ENCODE measurements at places on chromosomes 7 and 10.
A peak's percentile ranks its signal among the peaks of the same experiment; 100 is the strongest.

DNA sequence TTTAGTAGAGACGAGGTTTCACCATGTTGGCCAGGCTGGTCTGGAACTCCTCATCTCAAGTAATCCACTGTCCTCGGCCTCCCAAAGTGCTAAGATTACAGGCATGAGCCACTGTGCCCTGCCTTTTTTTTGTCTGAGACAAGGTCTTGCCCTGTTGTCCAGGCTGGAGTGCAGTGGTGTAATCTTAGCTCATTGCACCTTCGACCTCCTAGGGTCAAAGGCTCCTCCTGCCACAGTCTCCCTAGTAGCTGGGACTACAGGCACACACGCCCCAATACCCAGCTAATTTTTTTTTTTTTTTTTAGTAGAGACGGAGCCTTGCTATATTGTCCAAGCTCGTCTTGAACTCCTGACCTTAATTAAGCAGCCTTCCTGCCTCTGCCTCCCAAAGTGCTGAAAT, 26.8 kb upstream of the SUPV3L1 start:
- no peak for DNase-seq

DNA sequence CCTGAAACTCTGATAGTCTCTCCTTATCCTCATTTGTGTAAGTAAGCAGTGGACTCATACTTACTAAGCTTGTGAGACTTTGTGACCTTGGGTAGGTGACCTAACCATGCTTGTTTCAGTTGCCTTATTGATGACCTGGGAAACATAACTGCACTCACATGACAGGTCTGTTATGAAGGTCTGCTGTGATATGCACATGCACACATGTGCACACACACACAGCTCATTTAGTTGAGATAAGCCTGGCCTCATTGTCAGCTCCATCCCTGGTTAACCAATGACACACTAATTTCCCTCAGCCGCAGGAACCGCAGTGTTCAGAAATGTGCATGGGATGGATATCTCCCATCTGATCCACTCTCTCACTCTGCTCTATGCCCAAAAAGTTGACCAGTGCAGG, 177.2 kb downstream of the GPAM start:
- DNase-seq = no peak

- no peak for DNase-seq
These were observed 891.1 kb upstream of the GHITM start for GRCh38 chr10:83248106-83248631.

- DNase-seq = peak; percentile 57
These were observed 222.2 kb upstream of the SH2B2 start for GRCh38 chr7:102064361-102065025.

DNA sequence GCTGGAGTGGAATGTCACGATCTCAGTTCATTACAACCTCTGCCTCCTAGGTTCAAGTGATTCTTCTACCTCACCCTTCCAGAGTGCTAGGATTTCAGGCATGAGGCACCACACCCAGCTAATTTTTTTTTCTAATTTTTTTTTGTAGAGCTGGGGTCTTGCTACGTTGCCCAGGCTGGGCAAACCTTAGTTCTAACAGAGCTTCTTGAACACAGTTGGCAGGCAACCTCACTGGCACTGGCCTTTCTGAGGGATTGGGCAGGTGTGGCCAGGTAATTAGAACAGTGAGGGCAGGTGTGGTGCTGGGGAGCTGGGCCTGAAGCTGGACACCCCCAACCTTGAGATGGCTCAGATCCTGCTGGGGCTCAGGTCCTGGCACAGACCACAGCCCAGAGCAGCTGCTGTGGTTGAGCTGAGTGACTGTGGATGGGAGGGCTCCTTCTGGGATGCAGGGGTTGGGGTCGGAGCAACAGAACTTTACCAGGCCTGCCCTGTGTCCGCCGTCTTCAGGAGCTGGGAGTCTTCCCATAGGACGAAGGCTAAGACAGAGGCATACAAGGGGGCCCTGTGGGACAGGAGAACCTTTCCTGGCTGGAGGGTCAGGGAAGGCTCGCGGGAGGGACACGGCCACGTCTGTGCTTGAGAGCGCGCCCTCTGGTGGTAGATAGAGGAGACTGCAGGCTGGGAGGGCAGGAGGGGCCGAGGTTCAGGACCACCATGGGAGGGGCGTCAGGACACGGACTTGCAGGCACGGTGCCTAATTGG, 48.2 kb downstream of the COL26A1 start:
- DNase-seq = no peak

DNA sequence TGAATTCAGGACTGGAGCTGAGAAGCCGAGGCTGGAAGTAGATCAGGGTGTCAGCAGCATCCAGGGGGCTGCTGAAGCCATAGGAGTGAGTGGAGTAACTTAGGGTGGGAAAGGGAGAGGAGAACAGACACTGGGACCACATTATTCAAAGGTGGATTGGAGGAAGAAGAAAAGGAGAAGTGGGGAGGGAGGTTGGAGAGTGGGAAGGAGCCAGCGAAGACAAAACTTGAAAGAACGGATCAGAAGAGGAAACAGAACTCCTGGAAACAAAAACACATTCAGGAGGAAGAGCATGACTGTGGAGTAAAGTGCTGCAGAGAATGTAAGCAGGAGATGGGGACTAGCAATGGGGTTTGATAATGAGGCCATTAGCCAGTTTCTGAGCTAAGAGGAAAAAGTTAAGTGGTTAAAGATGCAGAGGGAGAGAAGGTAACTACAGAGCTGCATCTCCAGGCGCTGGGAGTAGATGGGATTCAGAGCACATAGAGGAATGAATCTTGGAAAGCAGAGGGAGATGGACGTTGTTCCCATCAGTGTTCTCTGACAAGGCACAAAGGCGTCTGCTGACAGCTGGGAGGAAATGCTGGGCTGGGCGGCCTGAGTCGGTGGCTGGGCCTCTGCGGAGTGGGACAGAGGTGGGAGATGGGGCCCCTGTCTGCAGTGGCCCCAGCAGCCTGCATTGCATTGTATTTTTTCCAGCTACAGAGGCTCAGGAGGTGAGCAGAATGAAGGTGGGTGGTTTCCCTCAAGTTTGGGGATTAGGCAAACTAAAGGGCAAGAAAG, 63.1 kb upstream of the LEP start:
- no peak for DNase-seq

GRCh38 chr10:19817231-19817933, 1.1 kb downstream of the PLXDC2 start:
- DNase-seq = no peak

DNA sequence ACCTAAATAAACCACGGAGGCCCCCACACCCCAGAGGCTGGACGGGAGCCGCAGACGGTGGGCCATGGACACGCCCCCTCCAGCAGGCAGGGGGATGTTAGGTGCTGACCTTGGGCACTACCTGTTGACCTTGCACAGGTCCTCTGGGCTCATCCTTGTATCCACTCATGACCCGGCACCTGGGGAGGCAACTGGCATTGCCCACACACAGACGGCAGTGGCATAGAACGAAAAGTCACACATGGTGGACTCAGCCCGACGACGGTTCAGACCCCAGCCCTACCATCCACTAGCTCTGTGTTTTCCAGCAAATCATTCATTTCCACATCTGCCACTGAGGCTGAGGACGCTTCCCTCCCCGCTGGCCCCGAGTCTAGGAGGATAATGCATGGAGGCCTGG, 247.7 kb upstream of the PPP2R2D start:
- no peak for DNase-seq

GRCh38 chr10:35327790-35328403, 8.4 kb upstream of the CCNY start:
- DNase-seq = no peak

GRCh38 chr7:6197801-6198551, 74.4 kb downstream of the CYTH3 start:
- DNase-seq = no peak

- DNase-seq = no peak
These were observed 40.9 kb downstream of the PRPF18 start for GRCh38 chr10:13627459-13628310.

- DNase-seq = no peak
These were observed 80.4 kb upstream of the CALN1 start for GRCh38 chr7:72492461-72493065.

- peak; percentile 75 for DNase-seq
These were observed 115.8 kb downstream of the SORBS1 start for GRCh38 chr10:95445223-95445836.

- DNase-seq = no peak
These were observed 25.9 kb downstream of the RGS10 start for GRCh38 chr10:119516381-119517234.

DNA sequence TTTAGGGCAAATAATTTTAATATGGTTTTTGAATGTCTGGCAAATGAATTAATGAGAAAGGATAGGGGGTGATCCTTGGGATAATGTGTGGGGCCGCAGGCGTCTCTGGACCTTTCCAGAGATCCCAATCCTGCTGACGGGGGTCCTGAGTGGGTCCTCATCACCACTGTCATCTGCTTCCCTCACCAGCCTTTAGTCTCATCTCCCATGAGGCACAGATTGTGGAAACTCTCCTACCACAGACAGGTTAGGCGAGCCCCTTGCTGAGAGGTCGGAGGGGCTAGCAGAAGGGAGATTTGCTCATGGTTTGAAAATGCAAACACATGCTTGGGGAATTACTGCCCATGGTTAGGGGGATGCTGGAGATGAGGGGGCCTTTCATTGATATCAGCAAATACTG, 484.6 kb downstream of the RPS24 start:
- DNase-seq = no peak

DNA sequence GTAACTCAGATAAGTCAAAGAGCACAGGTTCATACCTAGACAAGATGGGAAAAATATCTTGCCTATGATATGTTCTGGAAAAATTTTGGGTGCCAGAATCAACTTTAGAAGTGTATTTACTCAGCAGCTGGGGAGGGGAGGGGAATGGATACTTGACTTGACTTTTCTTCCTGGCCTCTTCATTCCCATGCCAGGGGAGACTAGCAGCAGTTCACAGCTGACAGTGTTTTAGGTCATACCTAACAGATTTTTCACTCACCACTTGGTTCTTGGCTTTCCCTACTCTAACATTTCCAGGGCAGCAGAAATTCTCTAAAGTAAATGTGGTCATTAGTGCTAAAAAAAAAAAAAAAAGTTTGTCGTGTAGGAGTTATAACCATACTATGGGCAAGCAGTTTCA, 46.3 kb downstream of the TAS2R16 start:
- DNase-seq = no peak

DNA sequence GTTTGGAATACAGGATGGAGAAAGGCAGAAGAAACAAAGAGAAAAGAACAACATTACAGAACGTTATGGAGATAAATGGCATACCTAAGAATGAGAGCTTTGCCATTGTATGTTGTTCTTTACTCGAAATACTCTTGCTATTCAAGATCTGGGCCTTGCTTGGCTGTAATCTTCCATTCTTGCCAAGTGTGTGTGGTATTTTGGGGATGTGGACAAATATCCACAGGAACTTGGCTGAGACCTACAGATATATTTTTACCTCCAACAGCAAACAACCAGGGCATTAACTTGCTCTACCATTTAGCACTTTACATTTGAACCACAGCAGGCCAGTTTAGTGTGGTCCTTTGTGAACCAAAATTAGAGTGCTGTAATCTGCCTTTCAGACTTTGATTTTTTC, 76.3 kb downstream of the DKK1 start:
- no peak for DNase-seq

DNA sequence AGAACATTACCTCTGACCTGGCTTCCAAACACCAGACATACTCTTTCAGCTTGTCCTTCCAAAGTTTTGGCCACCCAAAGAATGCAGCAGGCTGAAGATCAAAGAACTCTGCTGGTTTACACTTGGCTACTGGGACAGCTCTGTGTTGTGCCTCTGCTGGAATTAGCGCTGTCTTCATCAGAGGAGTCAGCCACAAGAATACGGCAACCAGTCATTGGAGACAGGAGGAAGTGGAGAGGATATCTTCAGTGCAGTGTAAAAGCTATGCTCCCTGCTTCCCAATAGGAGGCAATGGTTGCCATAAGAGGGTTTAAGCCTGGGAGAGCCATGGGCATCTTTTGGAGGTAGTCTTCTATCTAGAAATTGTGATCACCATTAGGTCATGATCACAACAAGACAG, 126.7 kb upstream of the WNT16 start:
- no peak for DNase-seq

DNA sequence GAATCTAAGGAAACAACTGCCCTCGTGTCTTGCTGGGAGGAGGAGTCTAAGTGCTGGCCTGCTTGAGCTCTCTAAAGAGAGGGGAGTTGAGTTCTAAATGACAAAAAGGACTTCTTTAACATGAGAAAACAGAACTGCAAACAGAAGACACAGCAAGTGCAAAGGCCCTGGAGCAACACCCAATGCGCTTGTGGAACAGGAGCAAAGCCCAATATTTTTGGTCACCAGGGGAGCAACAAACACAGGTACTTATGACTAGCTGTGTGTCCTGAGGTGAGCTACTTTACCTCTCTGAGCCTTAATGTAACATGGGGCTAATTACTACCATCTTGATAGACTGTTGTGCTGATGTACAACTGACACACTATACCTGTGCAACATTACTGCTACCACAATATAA, 634.3 kb downstream of the PARD3 start:
- DNase-seq = no peak

GRCh38 chr10:48638739-48639527, 34.1 kb upstream of the ARHGAP22 start:
- DNase-seq = no peak

DNA sequence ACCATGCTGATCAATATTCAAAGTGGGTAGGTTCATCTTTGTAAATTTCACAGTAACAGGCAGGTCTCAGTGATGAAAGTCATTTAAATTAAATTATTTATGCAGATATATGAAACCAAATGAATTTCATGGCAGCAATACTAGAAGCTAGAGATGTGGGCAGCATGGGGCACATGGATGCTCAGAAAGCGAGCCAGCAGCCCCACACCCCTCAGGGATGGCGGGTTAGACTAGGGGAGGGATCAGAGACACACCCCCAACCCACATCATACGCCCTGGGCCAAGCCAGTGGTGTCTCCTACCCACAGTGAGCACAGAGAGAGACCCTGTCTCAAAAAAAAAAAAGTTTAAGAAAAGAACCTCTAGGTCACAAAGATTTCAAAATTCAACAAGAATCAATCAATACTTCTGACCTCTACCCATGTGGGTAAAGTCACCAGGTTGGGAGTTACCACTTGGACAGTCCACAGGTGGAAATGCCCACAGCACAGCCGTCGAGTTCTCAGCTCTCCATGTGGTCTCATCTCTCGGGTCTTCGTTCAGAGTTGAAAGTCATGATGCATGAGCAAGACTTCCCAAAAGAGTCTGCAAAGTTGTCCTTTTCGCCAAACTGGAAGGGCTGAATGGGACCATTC, 79.3 kb upstream of the PPP2R2D start:
- DNase-seq = no peak

DNA sequence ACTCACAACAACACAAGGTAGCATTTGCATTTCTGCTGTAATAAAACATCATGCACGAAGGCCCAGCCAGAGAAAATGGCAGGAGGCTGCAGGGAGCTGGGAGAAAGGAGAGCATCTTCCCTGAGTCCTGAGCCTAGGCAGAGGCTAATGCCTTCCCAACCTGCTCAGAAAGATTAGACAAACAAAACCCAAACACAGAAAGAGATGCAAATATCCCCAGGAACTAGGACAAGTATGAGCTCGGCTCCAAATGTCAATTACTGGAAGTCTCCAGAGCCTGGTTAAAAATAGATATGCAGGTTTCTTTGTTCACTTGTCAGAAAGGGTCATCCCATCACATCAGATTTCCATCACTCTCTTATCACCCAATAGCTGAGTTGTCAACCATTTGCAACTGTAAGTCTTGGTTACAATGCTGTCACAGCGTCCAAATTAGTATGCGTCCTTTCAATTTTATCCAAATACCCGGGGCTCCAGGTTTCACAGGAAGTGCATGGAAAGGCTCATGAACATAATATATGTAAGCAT, 316.5 kb upstream of the CELF2 start:
- no peak for DNase-seq
